Activated CD8-positive, alpha-beta memory T cell treated with anti-CD3 and anti-CD28 coated beads for 1 hour (primary cell): ENCODE measurements at places on chromosomes 5 and 9.

DNA sequence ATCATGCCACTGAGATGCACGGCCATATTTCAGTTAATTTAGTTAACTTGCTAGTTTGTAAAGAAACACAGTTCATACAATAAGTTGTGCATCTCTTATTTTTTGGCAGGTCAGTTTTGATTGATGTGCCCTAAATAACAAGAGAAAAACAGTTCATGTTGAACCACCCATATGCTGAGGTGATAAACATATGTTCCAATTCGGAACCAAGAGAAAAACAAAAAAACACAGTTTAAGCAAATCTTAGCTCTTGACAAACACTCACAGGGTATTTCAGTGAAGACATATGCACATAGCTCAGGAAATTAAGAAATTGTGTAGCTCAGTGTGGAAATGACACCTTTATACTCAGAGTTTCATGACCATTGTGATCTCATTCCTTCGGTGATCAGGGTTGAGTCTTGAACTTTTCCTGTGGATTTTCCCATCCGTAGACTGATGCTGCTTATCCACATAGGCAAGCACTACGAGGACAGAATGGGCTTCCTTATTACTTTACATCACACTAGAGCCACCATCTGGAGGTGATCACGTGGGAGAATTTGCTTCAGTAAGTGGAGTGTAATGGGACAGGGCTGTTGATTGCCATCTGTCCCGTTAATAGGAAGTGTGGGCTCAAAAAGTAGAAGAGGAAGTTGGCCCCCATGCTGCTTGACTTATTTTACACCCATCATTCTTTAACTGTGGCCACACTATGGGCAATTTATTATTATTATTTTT lies 773.0 kb downstream of the MTRR start:
- no peak for DNase-seq

DNA sequence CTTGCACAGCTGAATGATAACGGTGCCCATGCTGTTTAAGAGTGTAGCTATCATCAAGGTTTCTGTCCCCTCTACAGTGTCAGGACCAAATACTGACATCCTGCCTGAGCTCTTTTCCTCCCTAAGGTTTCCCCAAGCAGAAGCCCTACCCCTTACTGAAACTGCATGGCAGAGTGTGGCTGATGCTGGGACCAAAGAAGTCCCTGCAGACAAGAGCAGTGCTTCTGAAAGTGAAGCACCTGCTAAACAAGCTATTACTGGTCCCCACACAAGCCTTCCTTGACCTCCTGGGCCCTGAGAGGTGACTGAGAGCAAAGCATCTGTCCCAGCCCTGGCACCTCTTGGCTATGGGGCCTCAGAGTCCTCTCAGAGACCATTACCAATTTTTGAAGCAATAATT lies 56.1 kb downstream of the CFAP90 start:
- DNase-seq, result no peak

DNA sequence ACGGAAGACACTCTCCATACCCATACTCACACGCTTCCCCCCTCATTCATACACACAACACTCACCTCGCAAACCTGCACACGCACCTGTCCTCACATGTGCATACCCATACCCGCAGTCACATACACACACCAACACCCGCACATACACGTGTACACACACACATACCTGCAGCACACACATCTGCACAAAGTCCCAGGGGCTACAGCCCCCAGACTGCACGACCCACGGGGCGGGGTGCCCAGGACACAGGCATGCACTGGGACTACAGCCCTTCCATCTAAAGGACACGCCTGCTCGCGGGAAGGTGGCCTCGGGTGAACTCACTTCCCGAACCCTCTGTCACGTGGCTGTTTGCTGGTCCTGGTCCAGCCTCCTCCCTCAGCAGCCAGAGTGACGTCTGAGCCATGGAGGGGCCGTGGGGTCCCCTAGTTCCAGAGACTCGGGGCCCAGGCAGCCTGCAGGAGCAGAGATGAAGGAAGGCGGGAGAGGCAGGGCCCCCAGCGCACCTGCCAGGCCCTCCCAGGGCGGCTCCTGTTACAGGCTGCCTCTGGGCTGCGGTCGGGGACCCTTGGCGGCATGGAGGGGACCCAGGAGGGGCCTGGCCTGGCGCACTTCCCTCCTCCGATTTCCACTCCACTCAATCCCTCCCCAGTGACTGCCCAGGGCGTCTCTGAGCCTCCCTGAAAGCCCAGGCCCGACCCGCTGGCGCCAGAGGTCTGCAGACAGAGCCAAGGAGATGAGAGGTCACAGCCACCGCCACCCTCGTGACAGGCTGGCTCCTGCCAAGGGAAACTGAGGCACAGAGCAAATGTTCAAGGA lies 8.1 kb downstream of the SLC12A7 start:
- no peak for DNase-seq

DNA sequence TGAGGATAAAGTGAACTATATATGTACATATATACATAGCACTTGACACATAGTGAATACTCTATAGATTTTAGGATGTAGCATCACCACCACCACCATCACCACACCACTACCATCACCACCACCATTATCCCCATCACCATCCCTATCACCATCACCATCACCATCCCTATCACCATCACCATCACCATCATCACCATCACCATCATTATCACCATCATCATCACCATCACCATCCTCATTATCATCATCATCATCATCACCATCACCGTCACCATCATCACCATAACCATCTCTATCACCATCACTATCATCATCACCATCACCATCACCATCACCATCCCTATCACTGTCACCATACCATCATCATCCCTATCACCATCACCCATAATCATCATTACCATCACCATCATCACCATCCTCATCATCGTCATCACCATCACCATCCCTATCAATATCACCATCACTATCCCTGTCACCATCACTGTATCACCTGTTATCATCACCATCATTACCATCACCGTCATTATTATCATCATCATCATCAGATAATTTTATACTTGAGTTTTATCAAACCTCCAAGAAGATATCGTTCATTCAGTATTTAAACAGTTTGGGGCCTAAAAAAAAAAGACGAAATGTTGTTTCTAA lies 109.4 kb downstream of the CFAP90 start:
- DNase-seq, result no peak

DNA sequence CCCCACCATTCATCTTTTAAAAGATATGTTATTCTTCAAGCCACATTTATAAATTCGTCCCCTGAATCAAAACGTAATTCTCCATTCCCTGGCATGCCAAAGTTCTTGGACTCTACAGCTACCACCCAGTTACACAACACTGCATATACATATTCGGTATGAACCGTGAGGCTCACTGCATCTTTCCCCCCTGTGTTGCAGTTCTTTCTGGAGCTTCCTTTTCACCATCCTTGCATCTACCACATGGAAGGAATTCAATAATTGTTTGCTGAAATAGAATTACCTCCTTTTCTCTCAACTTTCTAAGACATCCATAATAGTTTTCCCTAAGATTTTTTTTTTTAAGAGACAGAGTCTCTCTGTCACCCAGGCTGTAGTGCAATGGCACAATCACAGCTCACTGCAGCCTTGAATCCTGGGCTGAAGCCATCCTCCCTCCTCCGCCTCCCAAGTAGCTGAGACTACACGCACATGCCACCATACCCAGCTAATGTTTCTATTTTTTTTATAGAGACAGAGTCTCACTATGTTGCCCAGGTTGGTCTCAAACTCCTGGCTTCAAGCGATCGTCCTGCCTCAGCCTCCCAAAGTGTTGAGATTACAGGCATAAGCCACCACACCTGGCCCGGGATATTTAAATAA lies 3.3 kb downstream of the LPAR1 start:
- DNase-seq, result no peak

DNA sequence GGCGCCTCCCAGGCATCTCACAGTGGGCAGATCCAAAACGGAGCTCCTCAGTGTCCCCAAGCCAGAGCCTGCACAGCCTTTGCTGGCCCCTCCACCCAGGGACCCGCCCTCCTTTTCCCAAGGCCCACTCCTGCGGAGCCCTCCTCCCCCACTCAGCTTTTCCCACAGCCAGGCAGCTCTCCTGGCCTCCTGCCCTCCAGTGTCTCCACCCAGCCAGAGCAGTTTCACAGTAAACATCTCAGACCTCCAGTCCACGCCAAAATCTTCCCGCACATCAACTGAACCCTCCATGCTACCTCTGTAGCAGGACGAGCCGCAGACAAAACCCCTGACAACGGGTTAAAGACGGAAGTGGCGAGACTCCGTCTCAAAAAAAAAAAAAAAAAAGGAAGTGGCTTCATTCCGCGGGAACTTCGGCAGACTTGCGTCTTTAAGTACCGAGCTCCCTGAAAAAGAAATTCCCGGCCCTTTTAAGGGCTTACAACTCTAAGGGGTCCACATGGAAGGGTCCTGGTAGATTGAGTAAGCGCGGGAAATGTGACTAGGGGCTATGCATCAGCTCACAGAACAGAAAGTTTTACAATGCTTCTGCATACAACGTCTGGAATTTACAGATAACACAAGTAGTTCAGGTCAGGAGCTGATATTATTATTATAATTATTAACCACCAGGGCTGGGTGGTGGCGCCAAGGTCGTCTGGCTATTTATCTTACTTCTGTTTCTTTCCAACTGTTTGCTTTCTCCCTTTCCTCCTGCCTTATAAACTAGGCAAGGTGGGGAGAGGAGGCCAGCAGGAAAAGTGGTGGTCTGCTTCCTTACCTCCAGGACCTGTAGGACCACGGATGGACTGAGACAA lies 11.4 kb upstream of the GRIN1 start:
- DNase-seq, result no peak

GRCh38 chr9:131423171-131423581 lies 29.3 kb downstream of the PRRC2B start:
- no peak for DNase-seq

DNA sequence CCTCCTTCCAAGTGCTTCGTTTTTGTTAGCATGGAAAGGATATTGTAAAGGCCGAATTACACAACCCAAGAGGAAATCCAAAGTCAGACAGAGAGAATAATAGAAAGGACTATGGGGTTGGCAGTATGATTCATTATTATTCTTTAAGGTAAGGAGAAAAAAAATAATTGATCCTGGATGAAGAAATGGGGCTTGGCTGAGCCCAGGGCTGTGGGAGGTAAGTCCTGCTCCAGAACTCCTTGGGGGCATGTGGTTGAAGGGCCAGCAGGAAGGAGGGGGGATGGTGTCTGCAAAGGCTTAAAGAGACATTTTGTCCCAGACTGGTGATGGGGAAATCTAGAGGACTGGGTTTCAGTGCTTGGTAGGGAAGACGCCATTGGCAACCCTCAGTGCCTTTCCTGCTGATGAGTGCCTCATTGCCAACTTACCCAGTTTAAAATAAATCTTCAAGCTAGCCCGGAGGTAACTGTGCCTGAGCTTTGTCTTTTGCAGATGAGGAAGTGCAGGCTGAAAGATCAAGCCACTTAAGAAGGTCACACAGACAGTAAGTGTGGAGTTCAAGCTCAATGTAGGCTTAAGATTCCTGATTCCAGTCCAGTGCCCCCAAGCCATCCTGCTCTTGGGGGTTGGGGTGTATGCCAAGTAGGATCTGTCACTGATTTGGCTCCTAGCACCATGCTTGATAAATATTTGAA lies 30.2 kb downstream of the FOXI1 start:
- DNase-seq, result no peak

DNA sequence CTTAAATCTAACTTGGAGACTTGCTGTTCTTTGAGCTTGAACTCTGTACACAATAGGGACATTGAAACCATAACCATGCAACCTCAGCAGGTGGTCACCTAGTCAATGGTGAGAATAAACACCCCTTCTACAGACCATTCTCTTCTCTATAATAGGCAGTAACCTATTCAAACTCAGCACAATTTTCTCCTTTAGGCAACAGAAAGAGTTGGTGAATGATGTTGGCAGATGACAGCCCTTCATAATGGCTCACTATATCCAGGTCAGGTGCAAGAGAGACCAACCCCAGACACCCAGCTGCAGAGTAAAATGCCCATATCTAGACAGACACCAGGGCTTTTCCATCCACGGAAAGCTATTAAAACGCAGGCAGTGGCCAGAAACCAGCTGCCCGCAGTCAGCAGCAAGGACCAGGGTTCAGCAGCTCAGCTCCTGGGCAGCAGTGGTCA lies 106.7 kb downstream of the SERINC5 start:
- no peak for DNase-seq

DNA sequence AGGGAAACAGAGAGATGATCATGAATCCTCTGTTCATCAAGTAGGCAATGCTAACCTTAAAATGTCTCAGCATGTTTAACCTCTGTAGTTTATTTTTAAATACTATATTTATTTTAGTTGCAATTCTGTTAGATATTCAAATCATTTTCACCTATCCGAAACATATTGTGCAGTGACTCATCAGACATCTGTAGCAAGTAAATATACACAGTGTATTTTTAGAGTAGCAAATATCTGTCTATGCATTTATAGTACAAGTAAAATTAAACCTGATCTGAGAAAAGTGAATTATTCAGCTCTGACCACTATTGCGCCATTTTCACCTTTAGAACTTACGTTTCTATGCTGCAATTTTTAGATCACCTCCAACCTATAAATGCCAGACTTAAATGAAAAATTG lies 24.3 kb upstream of the TUSC1 start:
- no peak for DNase-seq

DNA sequence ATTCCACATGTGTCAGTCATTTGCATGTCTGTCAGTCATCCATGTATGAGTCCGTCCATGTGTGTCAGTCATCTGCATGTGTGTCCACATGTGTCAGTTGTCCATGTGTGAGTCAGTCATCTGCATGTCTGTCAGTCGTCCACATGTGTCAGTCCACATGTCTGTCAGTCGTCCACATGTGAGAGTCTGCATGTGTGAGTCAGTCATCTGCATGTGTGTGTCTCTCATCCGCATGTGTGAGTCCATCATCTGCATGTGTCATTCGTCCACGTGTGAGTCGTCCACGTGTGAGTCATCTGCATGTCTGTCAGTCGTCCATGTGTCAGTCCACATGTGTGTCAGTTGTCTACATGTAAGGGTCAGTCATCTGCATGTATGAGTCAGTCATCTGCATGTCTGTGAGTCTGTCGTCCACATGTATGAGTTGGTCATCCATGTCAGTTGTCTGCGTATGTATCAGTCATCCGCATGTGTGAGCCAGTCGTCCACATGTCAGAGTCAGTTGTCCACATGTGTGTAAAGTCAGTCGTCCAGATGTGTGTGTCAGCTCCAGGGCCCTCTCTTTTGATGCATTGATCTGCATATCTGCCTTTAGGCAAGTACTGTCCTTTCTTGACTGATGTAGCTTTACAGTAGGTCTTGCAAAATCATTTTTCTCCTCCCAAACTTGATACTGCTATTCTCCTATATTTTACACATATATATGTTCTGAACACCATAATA lies 72.5 kb upstream of the CACNA1B start:
- no peak for DNase-seq

- no peak for DNase-seq
Measured at GRCh38 chr9:74499770-74500583, 2.8 kb downstream of the RORB start.

- no peak for DNase-seq
Measured at GRCh38 chr5:55934720-55935119, 60.0 kb downstream of the IL6ST start.

GRCh38 chr9:134824583-134824982 lies 56.0 kb upstream of the FCN2 start:
- DNase-seq, result no peak

DNA sequence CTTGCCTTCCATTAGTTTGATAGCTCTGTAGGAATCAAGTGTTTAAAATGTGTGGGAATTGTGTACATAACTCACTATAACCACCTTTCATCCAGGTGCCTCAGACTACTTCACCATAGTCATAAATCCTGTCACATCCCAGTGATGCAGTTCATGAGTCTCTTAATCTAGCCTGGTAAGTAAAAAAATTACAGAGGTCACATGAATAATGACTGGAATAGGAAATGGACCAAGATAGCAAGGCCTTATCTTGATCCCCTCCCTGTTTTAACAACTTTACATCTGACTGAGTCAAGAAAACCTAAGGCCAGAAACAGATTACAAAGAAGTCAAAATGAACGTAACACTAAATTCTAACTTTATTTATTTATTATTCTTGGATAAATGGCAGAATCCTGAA lies 1.5 kb upstream of the RNF145 start:
- no peak for DNase-seq
